Stimulated activated CD4-positive, alpha-beta T cell treated with anti-CD3 and anti-CD28 coated beads, Interleukin-1b, Interleukin-23, amount 100 ng/mL, for 48 hours (primary cell): ENCODE measurements at places on chromosomes 3 and 15.

- no peak for DNase-seq
These were observed 37.3 kb upstream of the CMTM8 start for GRCh38 chr3:32200992-32201758.

DNA sequence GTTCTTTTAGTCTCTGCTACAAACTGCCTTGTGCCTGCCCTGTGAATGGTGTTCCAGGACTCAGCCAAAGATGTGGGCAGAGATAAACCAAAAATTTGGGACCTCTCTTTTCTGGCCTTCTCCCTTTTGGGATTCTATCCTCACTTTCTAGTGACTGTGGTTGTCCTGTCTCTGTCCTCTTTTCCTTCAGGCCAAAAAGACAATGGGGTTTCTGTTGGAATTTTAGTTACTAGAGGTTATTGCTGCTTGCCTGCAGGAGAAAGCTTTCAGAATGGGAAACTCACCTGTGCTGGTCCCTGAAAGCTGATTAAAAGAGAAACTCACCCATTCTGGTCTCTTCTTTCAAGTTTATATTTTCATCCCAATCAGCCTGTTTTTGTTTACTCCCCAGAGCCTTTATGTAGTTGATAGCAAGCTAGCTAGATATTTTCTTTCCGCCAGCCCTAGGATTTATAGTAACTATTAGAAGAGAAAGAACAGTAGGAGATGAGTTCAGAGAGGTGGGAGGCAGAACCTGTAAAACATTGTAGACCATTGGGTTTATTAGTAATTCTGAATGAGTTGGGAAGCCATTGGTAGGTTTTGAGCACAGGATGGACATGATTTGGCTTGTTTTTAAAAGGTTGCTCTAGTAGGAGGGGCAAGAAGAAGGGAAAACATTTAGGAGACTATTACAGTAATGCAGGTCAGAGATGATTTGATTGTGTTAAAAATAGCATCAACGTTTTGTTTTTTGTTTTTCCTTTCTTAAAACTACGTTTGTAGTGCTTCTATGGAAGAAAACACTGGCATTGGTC lies 138.9 kb downstream of the TCF12 start:
- DNase-seq, result no peak

- DNase-seq, result no peak
These were observed 177.0 kb upstream of the ZBTB20 start for GRCh38 chr3:115324056-115324455.

GRCh38 chr3:47950453-47951169 lies 65.6 kb downstream of the MAP4 start:
- no peak for DNase-seq

GRCh38 chr3:71584394-71585011 lies 975 bp upstream of the FOXP1 start:
- DNase-seq, result peak; percentile 65

DNA sequence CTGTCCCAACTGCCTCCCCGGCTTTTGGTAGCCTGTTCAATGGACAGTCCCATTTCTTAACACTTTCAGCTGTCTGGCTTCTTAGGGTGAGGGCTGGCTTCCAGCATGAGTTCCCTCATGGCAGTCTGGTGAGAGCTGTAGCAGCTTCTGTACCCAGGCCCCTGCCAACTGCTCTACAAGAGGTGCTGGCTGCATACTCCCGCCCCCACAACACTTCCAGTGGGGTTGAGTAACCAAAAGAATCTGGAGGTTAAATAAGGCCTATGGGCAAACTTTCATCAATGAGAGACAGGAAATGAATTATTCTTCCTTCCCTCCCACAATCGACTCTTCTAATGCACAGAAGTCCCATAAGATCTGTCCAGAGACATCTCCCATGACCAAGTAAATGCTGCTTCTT lies 145.0 kb downstream of the NEK10 start:
- DNase-seq, result no peak

DNA sequence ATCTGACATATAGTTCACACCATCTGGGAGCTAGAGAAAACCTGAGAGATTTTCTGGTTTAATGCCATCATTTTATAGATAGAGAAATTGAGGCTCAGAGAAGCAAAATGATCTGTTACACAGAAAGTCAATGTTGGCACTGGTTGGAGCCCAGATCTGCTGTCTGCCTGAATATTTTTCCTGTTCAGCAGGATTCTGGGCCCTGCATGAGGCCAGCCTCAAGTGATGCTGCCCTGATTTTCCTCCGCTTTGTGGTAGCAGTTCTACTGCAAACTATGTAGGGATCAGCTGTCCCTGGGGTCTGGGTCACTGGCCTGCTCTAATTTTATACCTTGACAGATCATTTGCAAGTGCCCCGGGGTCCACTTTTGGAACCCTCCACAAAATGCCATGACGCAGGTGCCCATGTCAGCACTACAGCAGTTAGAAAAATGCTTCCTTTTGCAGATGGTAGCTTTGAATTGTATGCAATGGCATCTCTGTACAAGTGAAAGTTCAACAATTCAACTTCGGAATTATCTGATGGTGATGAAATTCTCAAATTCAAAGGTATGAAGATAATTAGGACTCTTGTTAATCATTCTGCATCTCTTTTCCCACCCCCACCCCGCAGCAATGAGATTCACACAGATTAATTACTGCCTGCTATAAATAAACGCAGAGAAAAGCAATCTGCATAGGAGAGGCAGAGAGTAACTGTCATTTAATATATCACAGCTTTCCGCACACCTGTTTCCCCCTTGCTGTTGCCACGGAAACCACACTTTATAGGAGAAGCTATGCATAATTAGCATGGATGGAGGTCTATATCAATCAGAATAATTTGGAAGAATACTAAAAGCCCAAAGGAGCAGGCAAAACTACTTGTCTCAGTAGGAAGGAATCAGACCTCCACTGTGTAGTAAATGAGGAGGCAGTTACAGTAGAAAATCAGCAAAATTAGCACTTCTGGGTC lies 222.6 kb downstream of the PDCD6IP start:
- DNase-seq, result no peak

GRCh38 chr3:24480497-24480896 lies 14.2 kb downstream of the THRB start:
- DNase-seq, result no peak

- DNase-seq, result no peak
These were observed 313.0 kb upstream of the COL8A1 start for GRCh38 chr3:99325402-99325801.

- no peak for DNase-seq
These were observed 107.4 kb downstream of the PLCL2 start for GRCh38 chr3:16992198-16992597.

GRCh38 chr3:159807137-159808040 lies 181.2 kb upstream of the IL12A start:
- no peak for DNase-seq

DNA sequence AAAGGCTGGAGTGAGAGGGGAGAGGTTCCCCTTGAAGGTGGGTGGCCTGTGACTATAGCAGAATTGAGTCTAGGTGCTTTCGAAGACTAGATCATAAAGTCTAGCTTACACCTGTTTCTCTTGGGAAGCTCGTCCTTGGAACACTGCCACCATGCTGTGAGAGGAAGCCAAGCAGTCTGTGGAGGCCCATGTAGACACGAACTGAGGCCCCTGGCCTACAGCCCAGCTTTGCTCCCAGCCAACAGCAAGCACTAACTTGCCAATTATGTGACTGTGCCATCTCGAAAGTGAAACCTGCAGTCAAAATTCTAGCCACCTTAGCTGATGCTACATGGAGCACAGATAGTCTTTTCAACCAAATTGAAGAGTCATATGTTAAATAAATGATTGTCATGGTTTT lies 190.5 kb upstream of the NECTIN3 start:
- DNase-seq, result peak; percentile 4

GRCh38 chr3:110413266-110413665 lies 658.4 kb upstream of the NECTIN3 start:
- no peak for DNase-seq

DNA sequence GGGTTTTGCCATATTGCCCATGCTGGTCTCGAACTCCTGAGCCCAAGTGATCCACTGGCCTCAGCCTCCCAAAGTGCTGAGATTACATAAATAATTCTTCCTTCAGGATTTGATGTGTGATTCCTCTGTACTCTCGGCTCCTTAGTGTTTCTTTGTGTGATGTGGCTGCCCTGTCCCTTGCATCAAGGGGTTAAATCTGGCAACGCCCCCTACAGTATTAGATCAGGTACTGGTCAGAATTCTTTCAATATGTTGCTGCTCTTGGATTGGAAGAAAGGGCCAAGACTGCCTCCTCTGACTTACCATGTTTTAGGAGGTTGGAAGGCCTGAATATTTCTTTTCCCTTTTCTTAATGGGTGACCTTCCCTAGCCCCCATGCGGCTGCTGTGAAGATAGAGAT lies 390.6 kb upstream of the WNT5A start:
- DNase-seq, result no peak

DNA sequence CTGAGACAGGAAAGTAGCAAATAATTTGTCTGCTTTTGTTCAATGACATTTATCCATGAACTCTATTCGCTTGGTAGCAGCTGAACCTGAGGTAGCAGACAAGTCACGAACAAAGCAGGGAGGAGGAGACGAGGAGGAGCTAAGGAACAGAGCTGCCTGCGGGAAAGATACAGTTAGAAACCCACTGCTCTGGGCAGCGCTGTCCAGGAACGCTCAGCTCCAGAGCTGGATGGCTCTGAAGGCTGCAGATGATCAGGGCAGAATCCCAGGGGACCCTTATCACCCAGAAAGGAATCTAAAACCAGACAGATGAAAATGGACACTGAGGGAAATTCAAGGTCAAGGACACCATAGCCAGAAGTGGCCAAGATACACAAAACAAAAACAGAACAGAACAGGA lies 257.8 kb downstream of the CD47 start:
- no peak for DNase-seq

GRCh38 chr3:51538115-51538458 lies 432 bp upstream of the RAD54L2 start:
- no peak for DNase-seq

- DNase-seq, result peak; percentile 23
These were observed 508 bp upstream of the SMAD6 start for GRCh38 chr15:66701422-66702034.

DNA sequence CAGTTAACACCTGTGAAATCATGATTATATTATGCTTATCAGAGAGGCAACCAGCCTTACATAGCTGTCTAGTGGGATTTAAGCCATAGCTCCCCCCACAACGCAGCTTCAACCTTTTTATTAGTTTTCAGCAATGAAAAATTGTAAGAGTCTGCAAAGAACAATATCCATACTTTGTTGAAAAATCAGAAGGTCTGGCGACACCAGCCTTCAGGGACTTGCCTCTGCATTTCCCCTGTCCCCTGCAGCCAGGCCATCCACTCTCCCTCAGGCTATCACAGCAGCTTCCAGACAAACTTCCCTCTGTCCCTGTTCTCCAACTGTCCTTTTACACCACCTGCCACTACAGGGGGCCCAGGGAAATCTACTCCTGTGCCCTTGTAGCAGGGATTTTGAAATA lies 59.9 kb downstream of the SSUH2 start:
- no peak for DNase-seq

DNA sequence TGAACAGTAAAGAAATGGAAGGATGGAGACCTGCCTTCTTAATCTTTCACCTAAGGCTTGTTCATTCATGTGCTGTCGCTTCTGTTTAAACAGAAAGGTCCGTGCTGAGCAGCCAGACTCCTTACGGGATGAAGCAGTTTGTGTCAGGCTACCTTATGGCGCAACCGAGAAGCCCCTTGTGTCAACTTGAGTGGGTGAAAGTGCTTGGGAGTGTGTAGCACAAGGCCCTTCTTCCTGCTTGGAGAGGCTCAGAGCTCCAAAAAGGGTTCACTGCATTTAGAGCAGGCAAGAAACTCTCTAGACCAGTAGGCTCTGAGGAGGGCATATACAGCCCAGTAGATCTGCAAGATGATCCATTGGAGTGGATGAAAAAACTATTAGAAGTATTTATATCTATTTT lies 16.0 kb downstream of the CAPN3 start:
- DNase-seq, result no peak

DNA sequence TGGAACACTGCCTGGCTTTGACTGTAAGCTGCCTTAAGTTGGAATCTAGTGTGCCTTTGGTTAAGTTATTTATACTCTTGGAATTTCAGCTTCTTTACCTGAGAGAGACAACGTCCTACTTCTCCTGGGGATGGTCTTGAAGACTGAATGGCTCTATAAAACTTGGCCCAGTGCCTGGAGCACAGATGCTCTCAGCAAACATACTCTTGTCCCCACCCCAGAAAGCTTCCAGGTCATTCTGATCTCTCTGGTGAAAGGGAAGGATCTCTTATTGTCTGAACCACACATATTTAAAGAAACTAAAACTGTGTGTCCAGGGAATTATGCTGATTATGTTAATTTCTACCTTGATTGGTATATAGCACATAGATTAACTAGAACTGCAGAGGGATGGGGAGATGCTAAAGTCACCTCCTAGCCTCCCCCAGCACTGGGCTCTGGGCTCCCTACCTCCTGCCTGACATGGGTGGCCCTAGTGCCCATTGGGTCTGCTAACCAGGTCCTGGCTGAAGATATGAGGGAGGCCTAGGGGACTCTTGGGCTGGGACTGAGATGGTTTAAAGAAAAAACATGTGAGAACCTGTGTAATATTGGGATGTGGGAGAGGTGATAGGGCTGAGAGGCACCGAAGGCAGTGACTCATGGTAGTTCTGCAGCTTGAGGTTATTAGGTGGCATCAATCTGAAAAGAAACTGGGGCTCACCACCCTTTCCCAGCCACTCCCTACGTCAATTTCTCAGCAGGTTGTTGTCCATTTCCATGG lies 171.0 kb downstream of the RPLP1 start:
- DNase-seq, result peak; percentile 30

DNA sequence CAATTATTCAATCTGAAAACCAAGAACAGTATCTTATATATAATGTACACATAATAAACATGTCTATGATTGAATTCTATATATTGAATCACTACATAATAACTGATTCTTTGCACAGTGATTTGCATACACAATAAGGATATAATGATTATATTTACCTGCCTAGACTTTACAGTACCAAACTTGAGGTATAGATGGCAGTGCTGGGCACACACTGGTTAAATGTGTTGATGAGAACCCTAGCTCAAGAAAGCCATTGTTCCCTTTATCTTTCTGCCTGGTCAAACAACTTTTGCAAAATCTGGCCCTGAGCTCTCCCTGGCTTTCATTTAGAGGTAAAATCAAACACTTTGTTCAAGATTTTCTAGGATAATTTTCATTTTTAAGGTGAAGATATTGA lies 697.7 kb downstream of the TUSC7 start:
- DNase-seq, result no peak
